ENCODE measurements at places on chromosomes 7 and 10. TPM values are rescaled to one million over a fixed set of nuclear protein-coding genes. Genes with fewer than 3 reads are reported as not detected.

Gene ANXA8L1
- total RNA-seq: not detected

Gene ZKSCAN1
- total RNA-seq: 10.2 TPM

Gene RADIL
- not detected for total RNA-seq

GRCh38 chr10:71209731-71210541 lies 2.4 kb upstream of the UNC5B start:
- DNase-seq: no peak

GRCh38 chr7:1121886-1122831 lies 34.2 kb downstream of the GPER1 start:
- no peak for DNase-seq

DNA sequence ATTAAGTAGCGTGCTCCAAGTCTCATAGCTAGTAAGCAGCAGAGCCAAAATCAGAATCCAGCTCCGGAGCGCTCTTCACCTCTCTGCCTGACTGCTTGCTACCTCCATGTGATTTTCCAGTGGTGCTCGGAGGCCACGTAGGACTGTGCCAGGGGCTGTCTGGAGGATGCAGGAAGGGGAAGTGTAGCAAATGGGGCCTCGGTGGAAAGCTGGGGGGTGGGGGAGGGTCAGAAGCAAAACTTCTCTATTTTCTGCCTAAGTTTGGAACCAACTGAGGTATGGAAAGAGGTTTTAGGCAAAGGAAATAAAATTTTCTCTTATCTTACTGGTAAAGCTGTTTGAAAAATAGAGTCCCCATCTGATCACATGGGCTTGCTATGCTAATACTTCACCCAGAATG lies 108.7 kb downstream of the TBXAS1 start:
- no peak for DNase-seq

GRCh38 chr7:131067220-131067619 lies 260.5 kb upstream of the MKLN1 start:
- DNase-seq: no peak

DNA sequence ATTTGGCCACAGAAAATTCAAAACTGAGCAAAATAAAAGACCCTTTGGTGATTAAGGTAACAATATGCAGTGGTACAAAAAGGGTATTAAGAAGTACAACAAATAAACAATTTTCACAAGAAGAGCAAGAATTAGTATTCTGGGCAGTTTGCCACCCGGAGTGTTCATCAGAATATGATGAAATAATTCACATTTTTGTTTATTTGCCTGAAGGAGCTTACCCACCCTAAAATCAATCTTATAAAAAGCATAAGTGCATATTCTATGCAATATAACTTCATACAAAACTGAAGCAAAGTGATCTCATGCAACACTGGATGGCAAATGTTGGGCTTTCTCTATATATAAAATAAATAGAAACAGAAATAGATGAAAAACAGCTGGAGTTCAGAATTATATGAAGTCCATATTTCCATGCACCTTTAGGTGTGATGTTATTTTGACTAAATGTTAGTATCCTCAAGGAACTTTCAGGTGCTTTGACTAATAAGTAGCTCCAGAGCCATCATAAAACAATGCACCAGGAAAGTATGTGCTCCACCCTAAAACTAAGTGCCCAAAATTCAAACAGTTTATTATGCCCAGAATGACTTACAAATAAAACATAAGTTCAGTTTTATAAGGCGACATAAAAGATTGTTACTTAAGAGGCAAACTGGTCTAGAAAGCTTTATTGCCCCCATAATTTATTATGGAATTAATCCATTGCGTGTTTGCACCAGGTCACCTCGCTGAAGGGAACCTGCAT lies 474.3 kb downstream of the SEMA3D start:
- no peak for DNase-seq

GRCh38 chr7:142711746-142712616 lies 37.3 kb upstream of the PRSS1 start:
- peak; percentile 29 for DNase-seq

GRCh38 chr10:78894841-78895195 lies 173.9 kb upstream of the ZMIZ1 start:
- DNase-seq: no peak

DNA sequence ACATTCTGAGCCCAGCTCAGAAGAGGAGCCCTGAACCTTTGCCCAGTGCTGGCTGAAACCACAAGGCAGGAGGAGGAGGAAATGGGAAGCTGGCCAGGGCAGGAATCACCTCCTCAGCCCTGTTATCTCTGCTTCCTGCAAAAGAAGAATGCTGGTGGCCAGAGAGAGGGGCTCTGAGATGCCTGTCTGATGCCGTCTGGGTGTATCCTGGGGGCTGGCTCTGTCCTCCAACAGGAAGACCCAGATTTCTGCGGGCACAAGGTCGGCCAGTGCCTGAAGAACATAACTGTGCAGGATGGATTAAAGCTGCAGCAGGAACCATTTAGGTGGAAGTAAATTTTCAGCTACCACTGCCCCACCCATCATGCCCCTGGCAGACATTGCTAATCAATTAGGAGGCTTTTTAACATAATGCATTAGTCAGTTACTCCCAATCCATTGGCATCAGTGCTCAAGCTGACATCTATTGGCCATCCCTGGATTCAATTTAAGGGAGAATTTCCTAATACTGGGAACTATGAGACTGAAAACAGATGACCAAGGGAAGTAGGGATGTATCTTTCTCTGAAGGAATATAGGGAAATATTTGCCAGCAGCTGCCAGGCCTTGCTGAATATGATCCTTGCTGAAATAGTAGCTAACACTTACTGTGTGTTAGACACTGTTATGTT lies 67.7 kb downstream of the COL13A1 start:
- DNase-seq: peak; percentile 82

Data from RPMI7951 (cell line).